ENCODE measurements at places on chromosomes 3 and 15.

DNA sequence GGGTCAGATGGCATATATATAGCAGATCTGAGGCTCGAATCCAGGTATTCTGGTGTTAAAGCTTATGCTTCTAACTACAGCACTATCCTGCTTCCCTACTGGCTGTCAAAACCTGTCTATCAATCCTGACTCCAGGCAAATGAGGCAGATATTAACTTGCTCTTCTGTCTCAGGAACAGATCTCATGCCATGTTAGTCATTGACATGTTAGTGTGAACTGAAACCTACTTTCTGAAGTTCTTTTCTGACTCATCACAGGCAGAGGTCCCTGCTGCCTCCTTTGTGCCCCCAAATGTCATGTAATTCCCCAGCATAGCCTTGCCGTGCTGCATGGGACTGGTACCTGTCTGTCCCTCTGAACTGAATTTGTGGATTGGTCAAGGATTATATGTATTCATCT is 125.0 kb upstream of the SMAD3 start:
- no peak for DNase-seq

- no peak for DNase-seq
Measured at GRCh38 chr15:31292391-31293015, 34.1 kb upstream of the KLF13 start.

DNA sequence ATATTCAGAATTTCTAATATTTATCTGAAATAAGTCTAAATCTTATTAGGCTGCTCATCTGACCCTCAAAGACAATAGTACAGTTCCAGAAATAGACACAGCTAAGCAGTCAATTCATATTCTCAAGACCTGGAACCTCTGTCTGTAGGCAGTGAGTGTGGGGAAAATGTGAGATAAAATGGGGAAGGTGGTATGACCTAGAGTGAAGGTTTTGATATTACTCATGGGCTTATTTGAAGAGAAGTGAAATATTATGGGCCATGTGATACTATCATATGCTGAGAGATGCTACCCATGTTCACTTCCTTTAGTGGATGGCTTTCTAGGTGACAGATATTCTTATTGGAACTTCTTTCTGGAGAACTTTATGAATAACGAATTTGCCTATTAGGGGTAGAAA is 33.5 kb downstream of the TGFBR2 start:
- no peak for DNase-seq

GRCh38 chr3:128590948-128591347 is 59.7 kb downstream of the RPN1 start:
- no peak for DNase-seq

DNA sequence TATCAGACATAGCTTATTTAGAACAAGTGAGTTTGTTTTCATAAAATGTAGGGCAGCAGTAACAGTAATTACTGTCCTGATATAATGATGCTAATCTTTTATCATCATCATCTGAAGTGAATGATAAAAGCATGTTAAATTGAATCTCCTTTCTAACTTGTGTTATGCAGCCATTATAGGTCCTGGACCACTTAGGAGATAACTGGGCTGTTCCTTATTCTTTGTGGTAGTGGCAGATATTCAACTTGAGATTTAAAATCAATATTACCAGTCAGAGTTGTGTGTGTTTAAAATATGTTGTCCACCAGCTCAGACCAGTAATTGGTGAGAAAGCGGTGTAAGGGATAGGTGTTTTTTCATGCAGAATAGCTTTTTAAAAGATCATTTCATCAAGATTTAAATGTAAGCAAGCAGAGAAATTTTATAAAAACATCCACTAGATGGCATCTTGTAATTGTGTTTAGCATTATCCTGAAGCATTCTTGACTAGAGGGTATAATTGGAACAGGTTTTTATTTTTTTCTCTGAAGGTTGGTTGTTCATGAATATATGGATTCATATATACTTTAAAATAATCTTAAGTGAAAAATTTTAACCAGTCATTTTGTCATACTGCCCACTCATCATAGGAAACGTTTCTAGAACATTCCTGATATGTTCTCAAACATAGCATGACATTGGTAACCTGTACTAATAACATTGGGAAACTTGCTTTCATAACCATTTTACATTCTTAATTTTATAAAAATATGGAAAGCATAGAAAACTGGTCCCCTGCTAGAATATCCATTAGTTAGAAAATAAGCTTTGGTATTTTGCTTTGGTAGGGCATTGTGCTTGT is 153.9 kb downstream of the BBX start:
- no peak for DNase-seq

Data from MCF 10A (cell line).